ENCODE measurements at places on chromosomes 2 and 18.
A peak's percentile ranks its signal among the peaks of the same experiment; 100 is the strongest.

GRCh38 chr2:208627916-208628315 is 221.3 kb downstream of the PTH2R start:
- DNase-seq: no peak

DNA sequence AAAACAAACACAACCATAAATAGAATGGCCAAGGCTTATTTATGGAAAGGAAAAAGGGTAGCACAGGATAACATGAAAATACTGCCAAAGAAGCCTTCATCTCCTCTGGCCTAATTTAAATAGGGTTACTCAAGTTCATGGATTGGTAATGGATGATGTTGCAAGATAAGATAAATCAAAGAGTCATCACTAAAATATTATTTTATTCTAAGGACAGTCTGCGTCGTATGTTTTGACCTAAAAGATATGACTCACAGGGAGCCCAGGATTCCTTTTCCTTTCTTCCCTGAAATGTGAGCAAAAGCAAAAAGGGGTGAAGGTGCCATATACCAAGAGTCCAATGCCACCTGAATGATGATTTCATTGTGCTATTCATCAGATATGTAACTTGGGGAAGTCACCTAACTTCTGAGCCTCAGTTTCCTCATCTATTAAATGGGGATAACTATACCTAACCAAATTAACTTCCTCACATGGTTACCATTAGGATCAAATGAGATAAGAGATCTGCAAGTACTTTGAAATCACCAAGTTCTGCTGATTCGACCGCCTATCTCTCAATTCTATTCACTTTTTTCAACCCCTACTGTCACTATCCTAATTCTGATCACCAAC is 137.7 kb downstream of the THADA start:
- DNase-seq: no peak

DNA sequence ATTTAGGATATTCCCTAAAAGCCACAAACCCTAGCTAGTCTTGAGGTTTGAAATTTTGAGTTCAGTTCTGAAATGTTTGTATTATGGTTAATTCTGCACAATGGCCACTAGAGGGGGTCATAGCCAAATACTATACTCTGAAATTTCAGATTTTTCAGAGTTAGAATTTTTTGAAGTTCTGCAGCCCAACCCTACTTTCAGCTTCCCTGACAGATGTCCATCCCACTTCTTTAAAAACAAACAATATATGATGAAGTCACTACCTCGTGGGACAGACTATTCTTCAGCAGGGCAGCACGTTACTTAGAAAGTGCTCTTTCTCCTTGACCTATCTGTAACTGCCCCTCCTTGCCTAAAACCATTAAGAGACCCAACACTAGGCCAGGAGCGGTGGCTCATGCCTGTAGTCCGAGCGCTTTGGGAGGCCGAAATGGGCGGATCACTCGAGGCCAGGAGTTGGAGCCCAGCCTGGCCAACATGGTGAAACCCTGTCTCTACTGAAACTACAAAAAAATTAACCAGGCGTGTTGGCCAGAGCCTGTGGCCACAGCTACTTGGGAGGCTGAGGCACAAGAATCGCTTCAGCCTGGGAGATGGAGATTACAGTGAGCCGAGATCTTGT is 48.2 kb upstream of the PAPOLG start:
- no peak for DNase-seq

- no peak for DNase-seq
Measured at GRCh38 chr2:20506201-20506685, 59.4 kb downstream of the RHOB start.

- no peak for DNase-seq
Measured at GRCh38 chr2:109435901-109436598, 177.7 kb downstream of the SEPTIN10 start.

DNA sequence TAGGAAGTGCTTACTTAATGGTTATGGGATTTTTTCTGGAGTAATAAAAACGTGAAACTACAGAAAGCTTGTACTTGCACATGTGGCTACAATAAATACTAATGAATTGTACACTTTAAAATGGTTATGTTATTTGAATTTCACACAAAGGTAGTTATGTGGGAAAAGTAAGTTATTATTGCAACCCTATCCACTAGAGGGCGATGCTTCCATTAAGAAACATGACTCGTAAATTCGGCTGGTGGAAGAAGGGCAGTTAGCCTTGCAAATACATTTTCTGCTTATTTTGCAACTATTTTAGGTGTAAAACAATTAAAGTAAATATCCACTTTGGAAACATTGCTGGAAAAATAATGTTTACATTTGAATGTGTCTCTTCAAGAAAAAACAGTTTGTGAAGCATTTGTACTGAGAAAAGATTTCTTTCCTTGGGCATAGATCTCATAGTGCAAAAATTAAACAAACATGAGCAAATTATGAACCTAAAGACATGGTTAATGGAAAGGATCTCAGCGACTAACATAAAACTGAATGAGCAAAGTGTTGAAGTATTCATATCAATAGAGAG is 68.1 kb upstream of the CSRNP3 start:
- no peak for DNase-seq

DNA sequence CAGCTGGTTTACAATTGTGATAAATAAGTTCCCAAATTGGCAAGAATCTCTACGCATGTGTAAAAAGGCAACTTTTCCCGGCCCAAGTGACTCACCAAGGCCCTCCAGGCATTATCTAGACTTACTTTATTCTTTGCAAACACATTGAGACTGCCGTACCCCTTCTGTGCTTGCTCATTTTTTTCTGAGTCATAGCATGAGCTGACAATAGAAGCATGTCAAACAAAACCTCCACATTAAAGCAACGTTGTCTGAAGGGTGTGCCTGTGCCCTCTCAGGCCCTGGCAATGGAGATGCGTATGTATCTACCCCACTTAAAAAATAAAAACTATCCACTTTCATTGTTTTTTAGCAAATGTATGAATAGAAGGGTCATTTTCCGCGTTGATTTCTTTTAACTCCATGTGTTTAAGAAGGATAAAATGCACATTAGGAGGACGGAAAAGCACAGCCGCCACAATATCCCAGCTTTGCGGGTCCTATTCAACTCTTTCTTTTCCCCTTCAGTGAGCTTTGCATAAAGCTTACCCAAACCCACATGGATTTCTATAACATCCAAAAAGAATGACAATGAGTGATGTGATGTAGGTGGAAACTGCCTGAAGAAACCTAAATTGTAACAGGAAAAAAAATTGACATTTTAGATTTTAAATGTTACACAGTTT is 298.2 kb downstream of the CDCA7 start:
- DNase-seq: no peak

- DNase-seq: no peak
Measured at GRCh38 chr2:190663839-190664238, 15.0 kb downstream of the NAB1 start.

- DNase-seq: no peak
Measured at GRCh38 chr2:67576991-67577390, 179.9 kb downstream of the ETAA1 start.

- DNase-seq: no peak
Measured at GRCh38 chr18:2030647-2031046, 540.7 kb downstream of the METTL4 start.

GRCh38 chr2:22904126-22904684 is 480.8 kb upstream of the KLHL29 start:
- DNase-seq: peak; percentile 67

GRCh38 chr2:20404950-20405349 is 41.9 kb upstream of the RHOB start:
- no peak for DNase-seq

DNA sequence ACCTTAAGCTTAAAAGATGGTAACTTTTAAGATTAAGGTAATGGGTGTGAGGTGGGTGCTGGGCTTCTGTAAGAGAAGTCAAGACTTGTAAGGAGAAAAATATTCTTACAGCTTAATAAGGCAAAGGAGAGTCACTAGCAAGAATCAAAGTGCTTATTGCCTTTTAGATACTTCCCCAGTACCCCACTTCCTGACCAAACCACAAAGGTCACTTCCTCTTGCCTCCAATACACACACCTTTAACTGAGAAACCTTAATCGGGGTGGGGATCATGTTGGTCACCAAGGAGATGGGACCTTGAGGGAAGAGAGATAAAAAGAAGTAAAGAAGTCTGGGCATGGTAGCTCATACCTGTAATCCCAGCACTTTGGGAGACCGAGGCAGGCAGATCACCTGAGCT is 10.6 kb upstream of the ATG16L1 start:
- no peak for DNase-seq

DNA sequence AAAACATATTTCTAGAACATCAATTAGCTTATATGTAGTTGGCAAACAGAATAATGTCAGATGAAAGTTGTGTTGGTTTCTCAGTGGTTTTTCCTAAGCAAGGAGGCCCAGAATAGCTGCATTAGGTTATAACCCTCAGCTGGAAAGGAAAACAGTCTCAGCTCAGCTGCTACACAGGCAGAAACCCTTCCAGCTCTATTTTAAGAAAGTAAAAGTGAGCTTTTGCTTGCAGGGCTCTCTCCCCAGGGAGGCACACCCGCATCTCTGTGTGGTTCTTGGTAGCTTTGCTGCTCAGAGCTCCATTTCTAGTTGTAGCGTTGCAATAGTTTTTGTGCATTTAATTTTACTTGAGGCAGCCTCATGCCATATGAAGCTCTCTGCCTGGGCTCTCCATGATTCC is 54.6 kb downstream of the PIKFYVE start:
- no peak for DNase-seq

GRCh38 chr2:66984864-66985263 is 412.3 kb upstream of the ETAA1 start:
- no peak for DNase-seq

GRCh38 chr2:169047256-169048250 is 16.4 kb upstream of the ABCB11 start:
- no peak for DNase-seq

GRCh38 chr2:177225965-177226360 is 13.4 kb downstream of the HNRNPA3 start:
- DNase-seq: no peak

DNA sequence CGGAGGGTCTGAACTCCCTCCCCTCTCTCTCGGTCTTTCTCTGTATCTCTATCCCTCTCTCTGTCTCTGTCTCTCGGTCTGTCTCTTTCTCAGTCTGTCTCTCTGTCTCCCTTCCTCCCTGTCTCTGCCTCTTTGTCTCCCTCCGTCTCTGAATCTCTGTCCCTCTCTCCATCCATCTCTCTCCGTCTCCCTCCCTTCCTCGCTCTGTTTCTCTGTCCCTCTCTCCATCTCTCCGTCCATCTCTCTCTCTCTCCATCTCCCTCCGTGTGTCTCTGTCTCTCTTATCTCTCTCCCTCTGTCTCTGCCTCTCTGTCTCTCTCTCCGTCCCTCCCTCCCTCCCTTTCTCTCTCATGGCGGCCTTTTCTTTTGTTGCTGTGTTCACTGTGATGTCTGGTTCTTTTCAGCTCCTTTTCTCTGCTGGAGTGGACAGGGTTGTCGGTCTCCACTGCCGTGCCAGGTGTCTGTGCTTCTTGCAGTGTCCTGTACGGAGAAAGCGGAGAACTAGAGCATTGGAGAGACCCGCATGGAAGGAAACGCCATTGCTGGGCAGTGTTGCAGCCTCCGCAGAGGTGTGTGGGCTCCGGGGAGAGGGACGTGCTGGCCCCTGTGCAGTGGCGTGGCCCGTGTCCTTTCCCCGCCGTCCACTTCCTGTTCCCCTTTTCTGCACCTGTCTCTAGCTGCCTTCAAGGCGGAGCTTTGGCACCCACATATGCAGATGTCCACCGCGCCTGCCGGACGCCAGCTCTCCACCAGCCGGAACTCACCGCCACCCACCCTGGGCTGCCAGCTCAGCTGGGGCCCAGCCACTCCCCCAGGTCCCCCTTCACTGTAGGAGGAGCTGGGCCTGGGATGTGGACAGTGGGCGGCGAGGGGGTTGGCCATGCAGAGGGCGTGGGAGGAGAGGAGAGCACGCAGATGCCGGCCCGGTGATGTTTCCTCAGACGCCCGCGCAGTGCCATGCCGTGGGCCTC is 113.1 kb downstream of the NFATC1 start:
- no peak for DNase-seq

DNA sequence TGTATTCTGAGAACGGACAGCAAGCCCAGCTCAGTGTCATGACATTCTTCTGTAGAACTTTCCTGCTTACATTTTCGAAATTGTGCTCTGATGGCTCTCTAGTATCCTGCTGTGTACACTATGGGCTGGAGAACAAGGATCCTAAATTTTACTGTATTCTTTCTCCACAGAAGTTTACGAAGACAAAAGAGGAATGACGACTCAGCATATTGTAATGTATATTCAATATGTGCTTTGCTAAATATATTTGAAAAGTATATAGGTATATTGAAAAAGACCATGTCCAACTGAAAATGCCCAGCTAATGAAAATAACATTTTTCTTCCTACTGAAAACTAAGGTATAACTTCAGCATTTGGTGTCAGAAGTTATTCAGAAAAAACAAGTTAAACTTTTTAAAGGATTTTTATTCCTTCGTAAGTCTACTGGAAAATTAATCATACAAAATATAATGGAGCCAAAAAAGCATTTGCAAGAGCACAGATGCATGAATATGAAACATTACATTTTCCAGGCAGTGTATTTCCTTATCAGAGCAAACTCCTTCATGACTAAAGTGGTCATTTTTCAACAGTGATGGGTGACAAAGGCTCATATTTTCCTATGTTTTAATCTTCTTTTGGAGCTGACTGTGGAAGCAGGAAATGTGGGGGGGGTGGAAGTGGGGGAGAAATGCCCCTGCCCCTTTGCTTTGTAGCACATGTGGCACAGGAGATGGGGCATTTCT is 143.8 kb upstream of the THUMPD2 start:
- no peak for DNase-seq
